ENCODE measurements at places on chromosomes 3 and 15. TPM values are rescaled to one million over a fixed set of nuclear protein-coding genes. Genes with fewer than 3 reads are reported as not detected.

DNA sequence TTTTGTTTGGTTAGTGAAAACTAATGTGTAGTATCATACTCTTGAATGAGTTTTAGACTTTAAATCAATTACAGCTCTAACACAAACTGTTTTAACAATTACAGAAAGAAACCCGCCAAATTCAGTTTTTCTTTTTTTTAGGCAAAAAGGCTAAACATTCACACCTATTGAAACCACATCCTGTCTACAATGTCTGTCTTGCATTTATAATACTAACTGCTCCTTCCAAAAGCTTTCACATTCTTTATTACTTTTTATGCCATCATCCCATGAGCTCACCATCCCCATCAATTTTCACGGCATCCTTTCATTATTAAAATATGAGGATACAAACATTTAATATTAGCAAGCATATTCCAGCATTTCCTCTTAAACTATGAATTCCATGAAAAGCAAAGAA, 593.3 kb downstream of the FOXP1 start:
- peak; percentile 6 for DNase-seq

DNA sequence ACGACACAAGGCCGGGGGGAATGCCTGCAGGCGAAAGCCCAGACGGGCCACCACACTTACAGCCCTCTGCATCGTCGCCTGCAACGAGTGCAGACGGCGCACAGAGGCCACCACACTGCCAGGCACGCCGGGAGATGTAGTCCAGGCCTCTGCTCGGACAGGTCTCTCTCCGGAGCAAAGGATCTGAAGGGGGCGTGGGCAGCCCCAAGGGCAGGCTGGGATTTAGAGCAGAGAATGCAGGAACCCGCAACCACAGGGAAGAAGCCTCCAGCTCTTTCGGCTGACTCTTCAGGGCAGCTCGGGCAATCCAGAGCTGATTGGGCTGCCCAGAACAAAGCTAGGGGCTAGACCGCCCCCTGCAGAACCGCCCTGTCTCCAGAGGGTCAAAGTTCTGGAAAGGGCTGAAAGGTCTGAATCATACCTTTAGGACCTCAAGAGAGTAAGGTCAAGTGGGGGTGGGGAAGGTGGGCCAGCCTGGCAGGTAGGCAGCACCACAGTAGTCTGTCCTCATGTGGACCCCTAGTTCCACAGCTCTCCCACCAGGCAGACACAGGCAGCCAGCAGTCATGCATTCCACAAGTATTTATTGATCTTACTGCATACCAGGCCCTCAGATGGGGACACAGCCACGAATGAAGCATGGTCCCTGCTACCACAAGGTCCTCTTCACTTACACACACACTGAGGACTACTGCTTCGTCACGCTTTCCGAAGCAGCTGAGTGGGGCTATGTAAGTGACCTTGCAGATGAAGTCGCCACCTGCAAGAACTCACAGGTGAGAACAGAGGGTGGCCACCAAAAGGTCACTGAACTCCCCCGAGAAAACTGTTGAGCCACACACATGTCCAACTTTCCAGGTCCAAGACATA, at the start of gene AMT:
Gene AMT (minus strand): TSS at position 95 of the 870 bp plus-strand sequence. CDS start 23 bp downstream, at position 72.
- no peak for DNase-seq

Gene WWTR1
- total RNA-seq = 84.9 TPM

GRCh38 chr3:111729087-111729846, 129.8 kb upstream of the PHLDB2 start:
- DNase-seq = peak; percentile 66

GRCh38 chr15:35963326-35963725, 417.4 kb upstream of the DPH6 start:
- DNase-seq = no peak

- no peak for DNase-seq
Observed at GRCh38 chr15:25536801-25537611, 98.2 kb upstream of the UBE3A start.

GRCh38 chr3:89375451-89375850, 268.0 kb downstream of the EPHA3 start:
- no peak for DNase-seq

Gene LDHAL6B
- not detected for total RNA-seq

DNA sequence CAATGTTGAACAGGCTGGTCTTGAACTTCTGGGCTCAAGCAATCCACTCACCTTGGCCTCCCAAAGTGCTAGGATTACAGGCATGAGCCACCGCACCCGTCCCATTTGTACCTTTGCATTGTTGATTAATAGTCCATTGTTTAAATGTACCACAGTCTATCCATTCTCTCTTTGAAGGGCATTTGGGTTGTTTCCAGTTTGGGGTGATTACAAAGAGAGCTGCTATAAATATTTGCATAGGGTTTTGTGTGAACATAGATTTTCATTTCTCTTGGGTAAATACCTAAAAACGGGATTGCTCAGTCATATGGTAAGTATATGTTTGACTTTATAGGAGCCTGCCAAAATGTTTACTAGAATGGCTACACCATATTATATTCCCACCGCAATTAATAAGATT, 13.7 kb upstream of the PTPRG start:
- DNase-seq = no peak

GRCh38 chr15:88232771-88233201, 23.8 kb downstream of the NTRK3 start:
- no peak for DNase-seq

DNA sequence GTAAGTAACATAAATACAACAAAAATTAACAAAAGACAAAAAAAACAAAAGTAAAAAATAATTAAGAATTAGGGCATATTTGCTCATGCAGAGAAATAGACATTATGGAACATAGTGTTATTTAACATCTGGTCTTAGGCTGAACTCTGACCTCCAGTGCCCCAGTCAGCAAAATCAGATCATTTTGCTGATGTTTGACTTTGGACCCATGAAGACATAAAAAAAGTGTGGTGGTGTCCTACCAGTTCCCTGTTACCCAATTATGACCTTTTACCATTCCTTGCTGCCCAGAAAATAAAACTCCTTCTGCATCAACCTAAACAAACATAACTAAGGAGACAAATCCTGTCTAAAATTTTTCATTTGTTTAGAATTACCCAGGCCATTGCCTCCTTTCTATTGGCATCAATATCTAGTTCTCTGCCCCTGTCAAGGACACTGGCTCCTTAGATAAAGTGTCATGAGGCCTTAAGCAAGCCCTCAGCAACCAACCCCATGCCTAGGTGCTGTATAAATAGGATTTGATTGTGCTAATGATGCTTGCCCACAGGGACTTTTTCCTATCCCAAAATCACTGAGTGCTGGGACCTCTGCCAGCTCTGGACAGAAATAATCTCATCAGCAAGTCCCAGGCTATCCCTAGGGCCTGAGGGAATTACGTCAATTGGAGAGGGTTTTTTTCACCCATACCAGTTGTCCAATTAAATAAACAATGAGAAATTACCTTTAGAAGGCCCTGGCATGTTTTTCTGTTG, 334.5 kb upstream of the UMPS start:
- DNase-seq = peak; percentile 21

Gene SPINT1
- 1.3 TPM for total RNA-seq

- DNase-seq = no peak
Observed at GRCh38 chr3:172915911-172916514, 165.5 kb downstream of the ECT2 start.

DNA sequence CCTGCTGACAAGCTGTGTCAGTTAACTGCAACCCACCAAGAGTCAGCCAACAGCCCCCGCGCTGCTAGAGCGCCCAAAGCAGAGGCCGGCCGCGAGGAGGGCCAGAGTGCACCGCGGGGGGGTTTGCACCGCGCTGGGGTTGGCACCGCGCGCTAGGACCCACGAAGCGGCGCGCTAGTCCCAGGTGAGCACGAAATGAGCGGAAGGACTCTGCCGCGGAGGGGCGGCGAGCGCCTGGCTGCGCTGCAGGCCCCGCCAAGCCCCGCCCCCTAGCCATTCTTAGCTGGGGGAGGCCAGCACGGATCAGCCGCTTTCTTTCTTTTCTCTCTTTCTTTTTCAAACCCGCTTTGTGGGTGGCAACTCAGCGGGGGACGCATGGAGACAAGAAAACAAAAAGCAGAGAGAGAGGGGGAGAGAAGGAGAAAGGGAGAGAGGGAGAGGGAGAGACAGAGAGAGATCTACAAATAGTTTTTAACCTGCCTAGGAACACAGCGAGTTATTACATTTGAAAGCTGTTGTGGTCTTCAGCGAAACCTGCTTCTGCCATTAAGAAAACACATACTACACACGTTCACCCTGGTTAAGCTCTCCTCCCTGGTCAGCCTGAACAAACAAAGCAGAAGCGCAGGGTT, 6.9 kb upstream of the FOXB1 start:
- DNase-seq = no peak

DNA sequence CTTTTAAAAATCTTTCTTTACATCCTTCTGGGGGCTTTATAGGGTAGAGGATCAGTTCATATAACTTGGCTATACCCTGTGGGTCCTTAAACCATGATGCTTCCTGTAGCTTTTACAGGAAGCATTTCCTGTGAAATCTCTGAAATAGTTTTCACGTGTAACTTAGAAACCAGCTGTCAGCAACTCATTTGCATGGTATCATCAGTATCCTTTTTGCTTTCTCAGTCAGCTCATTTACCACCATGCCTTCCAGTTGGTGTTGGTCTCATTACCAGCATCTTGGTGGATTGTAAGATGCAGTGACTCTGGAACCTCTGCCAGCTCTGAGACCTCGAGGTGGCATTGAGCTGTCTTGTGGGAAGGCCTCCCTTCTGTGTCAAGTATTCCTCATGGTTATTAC, 96.7 kb upstream of the MYZAP start:
- DNase-seq = no peak

DNA sequence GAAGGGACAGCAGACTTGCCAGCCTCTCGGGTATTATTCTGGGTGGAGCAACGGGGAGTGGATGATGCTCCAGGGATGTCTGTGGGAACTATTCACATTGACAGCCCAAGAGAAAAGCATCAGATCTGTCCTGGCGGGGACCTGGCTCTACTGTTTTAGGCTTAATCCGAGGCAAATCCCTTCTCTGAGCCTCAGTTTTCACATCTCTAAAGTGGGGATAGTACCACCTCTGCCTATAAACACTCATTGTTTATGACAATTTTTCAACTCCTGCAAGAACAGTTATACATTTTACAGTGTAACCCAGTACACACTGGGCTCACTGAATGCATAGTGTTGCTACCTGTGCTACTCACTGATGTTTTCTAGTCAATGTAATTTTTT, 9.3 kb downstream of the PDIA5 start:
- no peak for DNase-seq

Gene CCR1
- not detected for total RNA-seq

Gene SLC28A1
- not detected for total RNA-seq

DNA sequence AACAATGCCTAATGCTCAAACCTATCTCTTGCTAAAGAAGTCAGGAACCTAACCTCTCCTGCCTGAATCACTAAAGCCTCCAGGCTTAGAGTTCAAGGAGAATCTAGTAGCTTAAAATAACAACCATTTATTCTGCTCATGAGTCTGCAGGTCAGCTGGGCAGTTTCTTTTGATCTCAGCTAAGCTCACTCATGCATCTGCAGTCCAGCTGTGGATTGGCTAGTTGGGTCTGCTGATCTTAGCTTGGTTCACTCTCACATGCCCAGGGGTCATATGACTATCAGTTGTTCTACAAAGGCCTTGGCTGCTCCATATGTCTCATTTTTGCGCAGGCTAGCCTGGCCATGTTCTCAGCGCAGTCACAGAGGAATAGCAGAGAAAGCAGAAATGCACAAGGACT, 109.2 kb upstream of the STT3B start:
- peak; percentile 5 for DNase-seq

Gene UPK1B
- total RNA-seq = not detected

DNA sequence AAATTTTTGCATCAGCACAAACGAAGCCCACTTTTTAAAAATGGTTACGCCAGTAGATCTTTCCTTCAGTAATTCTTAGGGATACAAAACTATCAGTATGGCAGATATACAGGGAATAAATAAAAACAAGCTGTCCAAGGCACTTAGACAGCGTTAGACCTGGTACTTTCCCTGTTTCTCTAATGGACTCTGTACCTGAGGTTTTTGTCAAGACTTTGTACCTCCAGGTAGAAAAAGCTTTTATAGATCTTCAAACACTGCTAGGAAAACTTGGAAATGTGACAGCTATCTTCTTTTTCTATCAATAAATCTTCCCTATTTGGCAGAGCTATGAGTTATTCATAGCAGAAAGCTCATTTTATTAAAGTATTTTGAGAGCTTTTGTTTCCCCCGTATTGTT, 477.8 kb downstream of the MAGI1 start:
- DNase-seq = no peak

Gene AADACL2
- total RNA-seq = not detected

GRCh38 chr3:67460841-67461510, 193.4 kb downstream of the SUCLG2 start:
- DNase-seq = peak; percentile 18

Gene TBC1D2B
- 14.5 TPM for total RNA-seq

Gene MAP1A
- 45.0 TPM for total RNA-seq

Gene IGSF11
- total RNA-seq = not detected

Gene GOLGA6L7
- total RNA-seq = not detected

GRCh38 chr3:72678867-72679266, 169.4 kb downstream of the SHQ1 start:
- DNase-seq = peak; percentile 32

Gene ROBO1
- total RNA-seq = 12.2 TPM

DNA sequence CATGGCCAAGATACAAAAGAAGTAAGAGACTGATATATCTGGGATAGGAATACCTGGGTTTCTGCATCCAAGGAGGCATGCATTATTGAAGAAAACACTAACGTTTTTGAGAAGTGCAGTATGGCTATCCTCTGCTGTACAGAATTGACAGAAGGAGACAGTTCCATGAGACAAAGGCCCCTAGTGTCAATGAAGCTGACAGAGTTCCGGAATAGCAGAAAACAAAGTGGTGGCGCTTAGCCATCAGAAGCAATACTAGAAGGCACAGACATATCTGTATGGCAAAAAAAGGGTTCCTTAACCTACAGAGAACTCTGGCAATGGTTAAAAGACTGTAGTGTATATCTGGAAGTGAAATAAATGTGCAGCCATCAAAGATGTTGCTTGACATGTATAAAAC, 77.8 kb downstream of the VGLL3 start:
- DNase-seq = no peak

Gene GOLGA8M
- total RNA-seq = 0.79 TPM

Gene FANCD2OS
- not detected for total RNA-seq

Gene GPR160
- total RNA-seq = 2.7 TPM

- no peak for DNase-seq
Observed at GRCh38 chr3:112298781-112299180, 4.8 kb upstream of the SLC9C1 start.

- peak; percentile 32 for DNase-seq
Observed at GRCh38 chr3:113495035-113495434, 19.9 kb downstream of the SPICE1 start.

Data from A172 (cell line).